ENCODE measurements at places on chromosomes 13 and 19.

DNA sequence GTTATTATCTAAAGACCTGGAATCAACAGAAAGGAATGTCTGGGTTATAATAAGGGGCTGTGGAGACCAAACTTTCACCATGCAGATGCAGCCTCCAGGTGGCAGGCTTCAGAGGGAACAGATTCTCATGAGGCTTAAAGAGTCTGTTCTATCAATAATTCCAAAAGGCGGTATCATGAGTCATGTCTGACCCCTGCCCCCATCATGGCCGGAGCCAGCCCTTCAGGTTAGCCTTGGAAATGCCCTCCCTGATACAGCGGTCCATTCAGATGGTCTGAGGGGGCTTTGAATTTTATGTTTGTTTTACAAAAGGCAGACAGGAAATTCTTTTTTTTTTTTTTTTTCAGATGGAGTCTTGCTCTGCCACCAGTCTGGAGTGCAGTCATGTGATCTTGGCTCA lies 21.7 kb upstream of the LAMP1 start:
- peak; percentile 57 for DNase-seq

- peak; percentile 100 for DNase-seq
Measured at GRCh38 chr13:48532506-48533499, at the start of gene RCBTB2. TSS of gene RCBTB2 (minus strand) at chr13:48533080. CDS start at chr13:48521939, 11,141 bp downstream.

- DNase-seq: peak; percentile 96
Measured at GRCh38 chr19:18416778-18417249, 2.4 kb upstream of the SSBP4 start.

GRCh38 chr13:45792827-45793303 lies 58.7 kb downstream of the SIAH3 start:
- DNase-seq: no peak

GRCh38 chr19:47111682-47112165 lies 1.9 kb downstream of the ZC3H4 start:
- no peak for DNase-seq

DNA sequence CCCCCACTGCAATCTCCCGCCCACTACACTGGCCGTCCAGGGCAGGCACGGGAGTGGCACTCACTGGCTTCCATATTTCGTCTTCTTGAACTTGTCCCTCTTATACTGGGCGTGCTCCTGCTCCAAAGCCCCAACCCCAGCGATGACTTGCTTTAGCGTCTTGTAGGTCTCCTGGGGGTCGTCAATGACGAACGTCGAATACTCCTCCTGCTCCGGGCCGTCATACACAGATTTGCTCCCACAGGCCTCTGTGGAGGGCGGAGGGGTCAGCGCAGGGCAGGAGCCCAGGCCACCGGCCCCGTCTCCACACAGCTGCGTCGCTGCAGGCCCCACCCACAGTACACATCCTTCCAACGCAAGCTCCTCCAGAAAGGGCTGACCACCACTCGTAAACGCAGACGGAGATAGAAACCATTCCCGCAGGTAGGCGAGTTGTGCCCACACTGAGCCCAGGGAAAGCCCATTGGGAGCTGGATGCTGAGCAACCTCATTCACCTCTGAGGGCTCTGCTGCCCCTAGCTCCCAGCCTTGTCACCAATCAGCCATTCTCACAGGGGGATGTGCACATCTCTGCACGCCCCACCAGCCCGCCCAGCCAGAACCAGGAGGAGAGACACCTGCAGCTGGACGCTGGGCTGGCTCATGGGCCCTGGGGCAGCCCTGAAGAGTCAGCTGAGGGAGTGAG lies 7.9 kb upstream of the C13orf46 start:
- DNase-seq: peak; percentile 11

DNA sequence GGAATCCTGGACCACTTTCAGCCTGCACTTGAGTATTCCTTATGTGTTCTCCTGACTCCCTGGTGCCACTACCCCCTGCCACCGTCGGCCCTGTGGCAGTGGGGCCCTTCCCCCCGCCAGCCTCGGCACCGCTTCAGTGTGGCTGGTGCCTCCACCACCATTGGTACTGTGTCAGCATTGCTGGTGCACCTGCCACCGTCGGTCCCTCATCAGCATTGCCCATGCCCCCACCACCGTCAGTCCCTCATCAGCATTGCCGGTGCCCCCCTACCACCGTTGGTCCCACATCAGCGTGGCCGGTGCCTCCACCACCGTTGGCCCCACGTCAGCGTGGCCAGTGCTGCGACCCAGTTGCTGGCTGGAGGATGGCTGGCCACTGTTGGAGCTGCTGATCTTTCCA lies 228.5 kb downstream of the TM9SF2 start:
- DNase-seq: no peak

DNA sequence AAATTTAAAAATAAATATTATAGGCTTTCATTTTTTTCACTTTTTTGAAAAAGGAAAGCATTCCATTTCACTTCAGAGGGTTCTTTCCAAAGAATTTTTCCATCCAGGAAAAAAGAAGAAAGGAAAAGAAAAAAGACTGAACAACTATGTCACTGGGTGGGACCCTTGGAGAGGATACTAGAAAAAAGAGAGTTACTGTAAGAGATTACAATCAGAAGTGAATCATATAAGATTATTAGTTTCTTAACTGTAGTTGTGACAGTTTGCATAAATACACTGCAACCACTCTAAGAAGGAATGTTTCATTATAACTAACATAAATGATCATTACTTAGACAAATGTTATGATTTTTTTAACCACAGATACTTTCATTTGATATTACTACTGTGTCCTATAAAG lies 87.8 kb downstream of the KLF12 start:
- no peak for DNase-seq

DNA sequence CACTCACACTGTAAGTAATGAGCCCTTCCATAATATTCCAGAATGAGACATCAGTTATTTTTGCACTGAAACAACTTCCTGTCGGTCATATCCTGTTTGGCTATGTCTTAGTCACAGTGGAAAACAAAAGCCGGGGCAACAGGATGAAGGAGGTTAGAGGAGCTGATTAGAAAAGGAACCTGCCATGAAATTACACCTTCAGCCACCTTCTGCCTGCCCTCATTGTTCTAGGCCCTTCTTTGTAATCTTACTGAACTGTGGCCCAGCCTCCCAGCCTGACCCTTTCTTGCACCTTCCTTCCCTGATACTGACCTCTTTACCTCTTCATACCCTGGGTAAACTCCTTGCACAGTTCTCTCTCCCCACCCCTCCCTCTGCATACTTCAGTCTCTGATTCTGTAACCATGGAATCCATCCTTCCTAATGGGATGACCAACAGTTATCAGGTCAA lies 67.3 kb downstream of the DOCK9 start:
- DNase-seq: no peak

DNA sequence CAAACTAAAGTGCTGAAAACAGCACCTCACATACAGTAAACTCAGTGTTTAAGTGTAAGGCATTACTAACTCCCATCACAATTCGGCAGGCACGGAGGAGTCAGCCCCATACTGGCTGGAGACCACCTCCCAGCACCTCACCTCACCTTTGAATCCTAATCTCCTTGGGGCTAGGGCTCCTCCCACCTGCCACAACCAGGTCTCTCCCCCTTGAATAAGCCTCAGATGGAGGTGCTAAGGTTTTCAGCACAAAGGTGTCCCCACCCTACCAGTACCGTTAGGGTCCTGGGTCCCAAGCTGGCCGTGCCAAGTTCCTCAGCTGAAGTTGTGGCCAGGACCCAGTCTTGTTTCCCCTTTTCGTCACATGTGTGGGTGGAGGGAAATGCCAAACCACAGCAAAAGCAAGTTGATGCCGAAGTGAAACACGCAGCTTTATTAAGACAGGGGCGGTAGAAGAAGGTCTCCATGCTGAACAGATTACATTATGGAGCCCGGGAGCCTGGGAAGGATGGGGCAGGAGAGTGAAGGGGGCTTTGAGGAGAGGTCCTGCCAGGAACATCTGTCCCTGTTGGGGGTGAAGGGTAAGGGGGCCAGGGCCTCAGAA lies at the start of gene IGFLR1:
Gene IGFLR1, minus strand, starts transcription at position 332 of the 604 bp plus-strand sequence. CDS start 1,272 bp downstream, outside the sequence.
- DNase-seq: no peak

DNA sequence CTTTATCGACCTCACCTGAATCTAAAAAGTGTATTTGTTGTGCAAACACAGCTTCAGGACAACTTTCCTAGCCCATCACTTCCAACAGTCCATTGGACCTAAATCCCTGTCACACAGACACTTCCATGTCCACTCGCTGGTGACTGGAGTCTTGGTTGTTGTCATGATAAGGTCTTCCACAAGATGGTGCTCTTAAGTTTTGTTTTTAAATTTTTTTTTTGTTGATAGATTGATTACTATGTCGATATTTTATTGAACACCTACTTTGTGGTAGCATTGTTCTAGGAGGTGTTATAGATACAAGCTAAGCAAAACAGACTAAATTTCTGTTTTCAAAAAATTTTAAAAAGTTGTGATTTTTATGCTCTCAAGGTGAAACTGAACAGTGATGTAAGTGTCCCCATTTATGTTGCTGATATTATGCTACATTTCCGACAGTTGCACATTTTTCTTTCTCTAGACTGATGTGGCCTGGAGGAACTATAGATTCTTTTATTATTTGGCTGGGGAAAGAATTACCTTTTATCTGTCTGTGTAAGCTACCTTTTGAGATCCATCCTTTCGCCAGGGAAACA lies 8.1 kb upstream of the ERICH6B start:
- no peak for DNase-seq
